H4 (cell line): ENCODE measurements at places on chromosomes 6 and 20.

GRCh38 chr6:41409489-41409888 is 74.1 kb downstream of the NCR2 start:
- no peak for DNase-seq

DNA sequence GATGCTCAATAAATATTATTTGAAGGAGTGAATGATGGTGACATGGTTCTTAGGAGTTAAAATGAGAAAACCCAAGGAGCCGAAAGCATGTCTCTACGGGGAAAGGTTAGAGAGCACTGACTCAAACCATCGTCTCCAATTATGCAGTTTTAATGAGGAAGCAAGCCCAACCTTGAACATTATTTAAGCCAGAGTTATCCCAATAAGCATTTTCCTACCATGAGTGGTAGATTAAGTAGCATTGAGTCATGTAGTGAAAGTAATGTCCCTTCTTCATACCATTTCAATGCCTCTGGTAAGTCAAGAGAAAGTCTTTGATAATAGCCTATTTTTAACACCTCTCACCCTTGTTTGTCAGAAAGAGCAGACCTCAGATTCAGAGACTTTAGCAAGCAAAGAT is 13.5 kb downstream of the TSHZ2 start:
- no peak for DNase-seq

- DNase-seq: no peak
These were observed 317.6 kb downstream of the PRKN start for GRCh38 chr6:162409741-162410691.

GRCh38 chr6:167796192-167796981 is 30.3 kb upstream of the AFDN start:
- DNase-seq: no peak

GRCh38 chr6:168524571-168525001 is 83.6 kb downstream of the SMOC2 start:
- no peak for DNase-seq
